Activated CD8-positive, alpha-beta memory T cell treated with anti-CD3 and anti-CD28 coated beads for 1 hour (primary cell): ENCODE measurements at places on chromosomes 7 and 10.

- DNase-seq, result no peak
Measured at GRCh38 chr7:139647814-139648390, 124.4 kb downstream of the CLEC2L start.

GRCh38 chr7:2735744-2736143, 47.7 kb downstream of the AMZ1 start:
- DNase-seq, result no peak

GRCh38 chr7:16934722-16935340, 53.0 kb upstream of the AGR3 start:
- DNase-seq, result no peak

GRCh38 chr7:93704217-93704616, 129.7 kb upstream of the CALCR start:
- DNase-seq, result no peak

DNA sequence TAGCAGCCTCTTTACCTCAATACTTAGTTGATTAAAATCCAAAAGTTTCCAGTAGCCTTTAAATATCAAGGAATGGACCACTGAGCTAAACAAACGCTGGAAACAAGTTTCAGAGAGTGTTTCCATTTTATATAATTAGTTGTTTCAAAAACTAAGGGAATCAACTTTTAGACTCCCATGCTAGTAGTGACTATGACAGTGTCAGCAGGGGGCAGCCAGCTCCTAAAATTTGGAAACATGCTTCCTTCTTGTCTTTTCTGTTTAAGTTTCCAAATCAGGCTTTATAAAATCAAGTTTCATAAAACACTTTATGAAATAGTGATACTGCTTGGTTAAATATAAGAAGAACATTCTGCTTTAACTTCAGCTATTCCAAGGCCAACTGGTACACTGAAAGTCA, 138.2 kb upstream of the TMEM229A start:
- DNase-seq, result no peak
